NCI-H1930 (cell line): ENCODE measurements at places on chromosomes 16 and 17.

DNA sequence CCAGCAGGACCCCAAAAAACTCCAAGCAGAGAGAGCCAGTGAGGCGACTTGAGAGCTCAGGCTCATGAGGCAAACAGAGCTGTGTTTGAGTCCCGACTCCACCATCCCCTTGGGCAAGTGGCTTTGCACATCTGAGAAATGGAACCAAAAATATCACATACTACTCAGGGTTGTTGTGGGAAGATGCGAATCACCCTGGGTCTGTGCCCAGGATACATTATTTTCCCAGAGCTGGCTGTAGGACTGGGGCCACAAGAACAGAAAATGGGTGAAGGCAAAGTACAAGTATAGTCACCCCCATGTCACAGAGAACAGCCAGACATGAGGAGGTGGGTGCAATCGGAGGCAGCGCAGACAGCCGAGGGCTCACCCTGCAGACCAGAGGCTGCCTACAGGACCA, 127.3 kb downstream of the GAS7 start:
- DNase-seq, result no peak

GRCh38 chr17:83002118-83002805, 77.1 kb upstream of the METRNL start:
- no peak for DNase-seq

- no peak for DNase-seq
Measured at GRCh38 chr16:727291-727977, 528 bp downstream of the HAGHL start.

- DNase-seq, result no peak
Measured at GRCh38 chr17:39073916-39074315, 77.5 kb downstream of the PLXDC1 start.

- no peak for DNase-seq
Measured at GRCh38 chr16:12643034-12643455, 160.6 kb downstream of the CPPED1 start.

DNA sequence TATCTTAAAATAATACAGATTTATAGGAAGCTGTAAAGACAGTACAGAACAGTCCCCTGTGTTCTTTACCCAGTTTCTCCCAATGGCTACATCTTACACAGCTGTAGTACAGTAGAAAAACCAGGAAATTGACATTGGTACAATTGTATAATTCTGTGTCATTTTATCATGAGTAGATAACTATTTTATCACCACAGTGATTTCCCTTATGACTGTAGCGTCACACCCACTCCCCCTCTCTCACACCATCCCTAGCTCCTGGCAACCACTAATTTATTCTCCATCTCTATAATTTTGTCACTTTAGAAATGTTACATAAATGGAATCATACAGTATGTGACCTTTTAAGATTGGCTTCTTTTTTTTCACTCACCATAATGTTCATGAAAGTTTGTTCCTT, 30.9 kb downstream of the CLTC start:
- no peak for DNase-seq

DNA sequence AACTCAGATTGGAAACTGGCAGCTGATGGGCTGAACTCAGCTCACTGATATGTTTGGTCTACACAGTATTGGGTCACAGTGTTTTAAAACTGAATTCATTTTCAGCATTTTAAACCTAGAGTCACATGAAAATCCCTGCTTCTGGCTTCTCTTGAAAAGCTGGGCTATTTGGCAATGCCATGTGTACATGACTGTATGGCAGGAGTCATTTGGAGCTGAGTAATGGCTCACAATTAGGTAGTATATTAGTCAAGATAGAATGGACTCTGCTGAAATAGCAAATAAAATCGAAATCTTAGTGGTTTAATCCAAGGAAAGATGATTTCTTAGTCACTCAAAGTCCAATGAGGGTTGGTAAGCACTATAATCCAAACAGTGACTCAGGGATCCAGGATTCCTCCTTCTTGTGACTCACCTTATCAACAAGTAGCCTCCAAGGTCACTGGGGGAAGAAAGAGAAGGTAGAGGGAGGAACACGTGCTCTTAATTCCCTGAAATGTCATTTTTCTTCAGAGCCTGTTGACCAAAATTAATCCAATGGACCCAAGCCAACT, 13.9 kb upstream of the PMP22 start:
- no peak for DNase-seq

DNA sequence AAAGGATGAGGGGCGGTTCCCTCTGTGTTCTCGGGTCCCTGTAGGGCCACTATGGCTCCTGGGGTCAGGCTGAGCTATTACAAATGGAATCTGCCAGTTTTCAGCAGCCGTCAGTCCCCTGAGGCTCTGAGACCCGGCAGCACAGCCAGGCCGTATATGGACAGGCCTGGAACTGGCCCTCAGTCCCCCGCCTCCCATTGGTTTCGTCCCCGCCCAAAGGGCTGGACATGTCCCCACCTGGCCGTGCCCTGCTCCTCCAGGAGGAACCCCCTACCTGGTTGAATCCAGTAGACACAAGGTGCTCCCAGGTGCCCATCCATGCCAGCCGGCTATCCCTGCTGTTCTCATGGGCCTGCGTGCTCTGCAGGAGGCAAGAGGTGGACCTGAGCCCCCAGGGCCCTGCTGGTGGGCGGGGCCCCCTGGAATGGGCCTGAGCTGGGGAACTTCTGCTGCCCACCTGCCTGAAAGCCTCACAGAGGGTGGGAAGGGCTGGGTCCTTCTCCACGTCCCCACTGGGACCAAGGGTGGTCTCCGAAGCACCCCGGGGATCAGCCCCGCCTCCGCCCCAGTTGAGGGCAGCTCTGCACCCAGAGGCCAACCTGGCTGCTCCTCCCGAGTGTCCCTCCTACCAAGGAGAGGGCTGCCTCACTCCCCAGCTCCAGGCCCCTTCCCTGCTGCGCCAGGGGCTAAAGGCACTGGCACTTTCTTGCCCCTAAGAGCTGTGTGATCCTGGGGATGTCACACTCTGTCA, 16.8 kb downstream of the VASN start:
- DNase-seq, result no peak

DNA sequence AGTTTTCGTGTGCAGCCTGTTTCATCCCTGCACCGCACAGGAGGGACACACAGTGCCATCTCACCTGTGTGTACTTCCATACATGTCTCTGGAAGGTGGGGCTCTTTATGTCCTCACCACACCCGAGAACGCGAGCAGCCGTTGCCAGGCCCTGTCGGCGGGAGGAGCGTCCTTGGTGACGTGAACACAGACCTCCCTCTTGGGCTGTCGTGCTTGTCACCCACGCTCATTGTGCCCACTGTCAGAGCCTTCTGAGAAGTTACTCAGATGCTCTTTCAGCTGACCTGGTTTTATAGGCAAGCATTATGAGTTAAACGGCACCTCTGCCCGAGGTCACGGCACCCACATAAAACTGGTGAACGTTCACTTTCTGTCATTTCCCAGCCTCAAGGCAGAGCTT, 40.2 kb downstream of the ZNF750 start:
- DNase-seq, result no peak

GRCh38 chr16:65319621-65320231, 197.9 kb upstream of the CDH11 start:
- DNase-seq, result no peak

- no peak for DNase-seq
Measured at GRCh38 chr17:67725373-67725791, 7.6 kb downstream of the NOL11 start.

GRCh38 chr16:79788949-79789348, 188.4 kb upstream of the MAF start:
- no peak for DNase-seq

- DNase-seq, result no peak
Measured at GRCh38 chr17:40612599-40613244, 34.9 kb downstream of the SMARCE1 start.

DNA sequence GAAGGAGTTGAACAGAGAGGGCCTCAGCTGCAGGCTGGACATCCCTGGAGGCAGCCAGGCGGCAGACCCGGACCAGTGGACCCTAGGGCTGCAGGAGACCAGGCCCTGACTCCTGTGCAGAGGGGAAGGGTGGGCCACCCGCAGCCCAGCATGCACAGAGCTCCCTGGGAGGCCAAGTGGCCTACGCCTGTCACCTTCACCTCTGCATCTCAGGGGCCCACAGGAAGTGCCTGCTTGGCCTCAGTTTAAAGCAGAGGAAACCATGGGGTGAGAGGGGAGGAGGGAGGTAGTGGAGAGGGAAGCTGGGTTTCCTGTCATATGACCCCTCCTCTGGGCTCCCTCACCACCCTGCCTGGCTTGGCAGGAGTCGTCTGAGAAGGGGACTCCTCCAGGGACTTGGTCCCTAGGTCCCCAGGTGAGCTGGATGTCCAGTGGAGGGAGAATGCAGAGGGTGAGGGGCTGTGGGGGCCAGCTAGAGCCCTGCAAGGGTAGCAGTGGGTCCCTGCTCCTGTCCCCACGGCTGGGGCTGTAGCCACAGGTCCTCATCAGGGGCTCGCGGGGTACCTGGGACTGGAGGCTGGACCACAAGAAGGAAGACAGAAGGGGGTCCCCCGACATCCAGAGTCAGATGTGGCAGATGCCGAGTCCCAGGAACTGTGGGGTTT, at the start of gene TMC8:
TMC8 (plus strand) TSS at position 335 of the 665 bp plus-strand sequence. CDS start 818 bp downstream, outside the sequence.
- DNase-seq, result no peak

GRCh38 chr17:19992803-19993713, 15.4 kb upstream of the AKAP10 start:
- peak; percentile 92 for DNase-seq

GRCh38 chr17:4939546-4939795, 375 bp downstream of the SLC25A11 start:
- no peak for DNase-seq

- no peak for DNase-seq
Measured at GRCh38 chr16:67022531-67023214, 6.3 kb upstream of the CBFB start.

GRCh38 chr17:61480414-61480807, 28.2 kb downstream of the TBX4 start:
- no peak for DNase-seq

- DNase-seq, result peak; percentile 62
Measured at GRCh38 chr17:27793168-27793905, 7.0 kb downstream of the NOS2 start.

DNA sequence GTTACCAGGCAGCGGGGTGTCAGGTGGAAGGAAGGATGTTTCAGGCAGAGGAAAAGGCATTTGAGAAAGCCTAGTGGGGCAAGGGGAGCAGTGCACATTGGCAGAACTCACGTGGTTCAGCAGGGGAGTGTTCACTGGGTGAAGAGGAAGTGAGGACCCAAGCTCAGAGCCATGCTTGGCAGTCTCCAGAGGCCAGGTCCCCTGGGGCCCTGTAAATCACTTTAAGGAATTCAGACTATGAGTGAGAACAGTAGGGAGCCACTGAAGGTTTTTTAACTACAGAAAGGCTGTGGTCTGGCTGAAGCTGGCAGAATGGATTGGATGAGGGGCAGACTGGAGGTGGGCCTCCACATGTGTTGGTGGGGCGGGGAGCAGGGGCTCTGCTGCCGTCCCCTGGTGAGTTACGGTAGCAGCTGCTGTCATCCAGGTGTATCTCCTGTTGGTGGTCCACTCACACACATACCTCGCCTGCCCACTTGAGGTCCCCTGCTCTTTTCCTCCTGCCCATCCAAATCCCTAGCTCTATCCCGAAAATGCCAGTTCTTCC, 5.1 kb downstream of the CLEC16A start:
- DNase-seq, result no peak

DNA sequence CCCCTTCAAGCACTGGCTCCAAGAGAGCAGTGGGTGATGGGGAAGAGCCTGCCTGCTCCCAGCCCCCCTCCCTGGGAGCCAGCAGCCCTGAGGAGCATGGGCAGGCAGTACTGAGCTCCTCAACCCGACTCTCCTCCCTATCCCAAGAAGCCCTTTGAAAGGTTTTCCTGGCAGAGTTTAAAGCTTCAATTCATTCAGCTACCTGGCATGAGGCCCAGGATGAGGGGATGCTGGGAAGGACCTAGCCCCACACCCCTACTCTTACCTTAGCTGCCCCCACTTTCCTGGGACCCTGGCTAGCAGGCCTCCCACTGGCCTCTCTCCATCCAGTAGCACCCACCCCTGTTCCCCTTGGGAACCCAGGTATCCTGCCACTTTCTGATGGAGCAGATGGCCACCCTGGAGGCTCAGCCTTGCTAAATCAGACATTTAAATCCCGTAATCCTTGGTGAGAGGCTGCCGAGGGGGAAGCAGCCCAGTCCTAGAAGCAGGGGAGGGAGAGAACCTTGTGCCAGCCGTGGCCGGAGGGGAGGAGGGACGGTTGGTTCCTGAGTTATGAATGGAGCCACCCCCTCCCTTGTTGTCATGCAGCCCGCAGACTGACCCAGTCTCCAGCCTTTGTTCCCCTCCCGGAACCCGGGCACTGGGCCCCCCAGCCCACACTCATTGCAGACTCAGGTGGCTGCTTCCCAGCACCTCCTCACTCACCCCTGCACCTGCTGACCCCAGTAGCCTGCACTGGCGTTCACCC, 17.1 kb downstream of the ATP1B2 start:
- DNase-seq, result no peak

DNA sequence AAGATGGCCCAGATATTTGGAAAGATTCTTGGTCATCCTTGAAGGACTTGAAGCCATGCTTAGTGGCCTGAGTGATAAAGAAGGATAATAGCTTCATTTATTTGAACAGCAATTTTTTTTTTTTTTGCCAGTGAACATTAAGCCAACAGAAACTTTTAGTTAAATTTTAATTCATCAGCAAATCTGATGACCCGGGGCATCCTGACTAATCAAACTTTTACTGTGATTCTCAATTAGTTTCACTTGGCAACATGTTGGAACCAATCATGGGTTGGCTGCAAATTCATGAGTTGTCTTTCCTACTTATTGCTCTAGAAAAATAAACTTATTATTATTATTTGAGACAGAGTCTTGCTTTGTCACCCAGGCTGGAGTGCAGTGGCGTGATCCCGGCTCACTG, 74.4 kb downstream of the SHISA9 start:
- DNase-seq, result no peak

- no peak for DNase-seq
Measured at GRCh38 chr17:66638707-66639479, 196.0 kb upstream of the CACNG5 start.

DNA sequence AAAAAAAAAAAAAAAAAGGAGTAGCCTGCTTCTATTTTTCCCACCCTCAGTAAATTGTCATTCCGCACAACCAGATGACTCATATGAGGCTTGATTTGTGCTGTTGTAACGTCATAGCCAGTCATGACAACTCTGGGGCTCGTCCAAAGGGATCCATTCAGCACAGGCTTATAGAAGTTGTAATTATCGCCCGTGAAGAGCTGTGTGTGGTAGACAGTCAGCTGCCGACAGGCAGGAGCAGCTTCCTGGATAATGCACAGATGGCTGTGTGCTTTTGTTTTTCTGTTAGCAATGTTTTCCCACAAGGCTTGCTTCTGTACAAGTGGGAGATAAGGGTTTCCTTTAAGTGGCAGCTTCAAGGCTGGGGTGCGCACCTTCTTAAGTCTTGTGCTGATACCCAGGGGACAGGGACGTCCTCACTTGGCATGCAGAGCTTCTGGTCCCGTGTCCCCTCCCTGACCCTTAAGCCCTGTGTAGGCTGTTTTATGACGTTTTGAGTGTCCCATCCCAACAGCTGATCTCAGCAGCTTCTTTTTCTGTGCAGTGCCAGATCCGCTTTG, 26.0 kb downstream of the SNX29 start:
- DNase-seq, result no peak

- no peak for DNase-seq
Measured at GRCh38 chr17:40490289-40490853, 11.1 kb downstream of the TNS4 start.
